Smooth muscle cell of the coronary artery (primary cell): ENCODE measurements at places on chromosomes 2 and 18. TPM values are rescaled to one million over a fixed set of nuclear protein-coding genes. Genes with fewer than 3 reads are reported as not detected.

Gene MPHOSPH10
- total RNA-seq, result 9.5 and 23.0 TPM in 2 replicates

Gene PPP3R1
- 5.1 and 15.9 TPM in 2 replicates for total RNA-seq

Gene MOGAT1
- total RNA-seq, result not detected in 2 replicates

Gene RGPD4
- total RNA-seq, result under 0.01 TPM in 1 of 2 replicates, not detected in the other

Gene ALPI
- not detected in 2 replicates for total RNA-seq

Gene CHRNG
- not detected in 2 replicates for total RNA-seq

Gene LGALSL
- total RNA-seq, result 6.2 and 10.0 TPM in 2 replicates

Gene NAPG
- total RNA-seq, result 24.2 and 35.0 TPM in 2 replicates

Gene MC2R
- total RNA-seq, result not detected in 2 replicates

Gene SCYGR4
- under 0.01 TPM in 1 of 2 replicates, not detected in the other for total RNA-seq

Gene NDUFAF7
- total RNA-seq, result 11.2 and 12.3 TPM in 2 replicates

Gene ITM2C
- 44.3 and 97.9 TPM in 2 replicates for total RNA-seq

Gene IL1F10
- not detected in 2 replicates for total RNA-seq

Gene TRIM43
- not detected in 2 replicates for total RNA-seq

Gene DSG1
- not detected in 2 replicates for total RNA-seq
